ENCODE measurements at places on chromosomes 2 and 18.

DNA sequence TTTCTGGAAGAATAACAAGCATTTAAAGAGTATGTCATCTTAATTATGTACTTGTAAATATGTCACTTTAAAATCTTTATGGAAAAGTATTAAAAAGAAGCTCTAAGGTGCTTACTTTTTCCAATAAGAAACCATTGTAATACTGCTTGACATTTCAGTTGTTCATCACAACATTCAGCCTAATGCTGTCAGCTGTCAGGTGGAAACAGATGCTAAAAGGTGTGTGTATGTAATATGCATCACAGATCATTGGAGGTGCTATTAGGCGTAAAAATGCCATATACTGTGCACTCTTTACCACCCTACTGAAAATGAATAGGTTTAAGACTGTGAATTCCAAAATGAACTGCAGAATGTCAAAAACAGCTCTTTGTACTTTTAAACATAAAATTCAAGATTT is 40.3 kb downstream of the METTL8 start:
- no peak for DNase-seq

DNA sequence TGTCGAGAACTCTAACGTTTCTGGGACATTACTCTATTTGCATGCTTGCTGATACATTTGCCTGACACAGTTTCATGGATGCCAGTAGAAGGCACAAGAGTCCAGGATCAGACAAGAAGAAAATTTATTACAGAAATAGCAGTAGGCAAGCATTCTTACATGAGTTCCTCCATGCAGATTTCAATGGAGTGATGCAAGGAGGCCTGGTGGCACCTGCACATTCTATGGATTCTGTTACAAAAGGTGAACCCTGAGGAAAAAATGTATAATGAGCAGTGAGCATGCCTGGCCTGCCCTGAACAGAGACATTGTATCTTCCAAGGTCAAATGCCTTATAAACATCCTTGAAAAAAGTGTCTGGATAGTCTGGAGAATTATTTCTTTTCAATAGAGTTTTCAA is 142.9 kb downstream of the DSEL start:
- DNase-seq = no peak

- no peak for DNase-seq
These were observed 94.7 kb downstream of the ARMC9 start for GRCh38 chr2:231293163-231293562.

DNA sequence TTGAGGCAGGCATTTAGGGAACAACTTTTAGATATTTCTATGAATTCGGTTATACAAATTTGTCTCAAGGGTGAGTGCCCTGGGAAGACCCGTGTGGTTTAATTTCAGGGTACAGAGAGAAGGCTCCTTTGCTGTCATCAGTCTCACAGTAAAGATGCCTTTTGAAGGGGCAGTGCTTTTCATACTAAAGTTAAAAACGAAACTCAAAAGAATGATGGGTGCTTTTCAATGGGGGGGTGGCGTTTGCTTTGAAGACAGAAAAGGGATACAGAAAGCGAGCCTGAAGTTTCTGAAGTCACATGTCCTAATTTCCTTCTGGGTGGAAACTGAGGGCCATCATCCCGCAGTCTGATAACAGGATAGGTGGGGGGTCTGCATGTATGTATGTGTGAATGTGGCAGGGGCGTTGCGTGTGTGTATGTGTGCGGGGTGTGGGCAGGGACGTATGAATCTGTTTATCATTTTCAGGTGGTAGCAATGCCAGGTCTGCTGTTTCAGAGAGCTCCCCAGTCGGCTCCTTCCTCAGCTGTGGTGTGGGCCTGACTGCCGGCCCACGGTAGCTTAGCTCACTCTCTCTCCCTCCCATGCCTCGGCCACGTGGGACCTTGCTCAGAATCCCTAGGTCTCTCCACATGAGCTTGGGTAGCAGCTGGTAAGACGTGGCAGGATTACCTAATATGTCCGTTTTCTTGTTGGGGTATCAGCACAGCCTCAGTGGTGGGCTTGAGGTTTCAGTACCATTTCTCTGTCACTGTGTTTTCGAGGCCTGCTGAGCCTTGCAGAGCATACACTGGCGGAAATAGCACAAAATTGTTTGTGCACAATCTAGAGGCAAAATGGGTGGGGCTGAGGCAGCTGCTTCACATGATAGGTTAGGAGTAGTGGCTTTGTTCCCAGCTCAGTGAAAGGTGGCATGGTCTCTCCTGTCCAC is 32.7 kb downstream of the ARHGAP25 start:
- peak; percentile 73 for DNase-seq

GRCh38 chr2:65355186-65355831 is 77.1 kb downstream of the SPRED2 start:
- no peak for DNase-seq

GRCh38 chr2:222774941-222775340 is 85.9 kb upstream of the ACSL3 start:
- DNase-seq = no peak

GRCh38 chr2:161994761-161995520 is 79.1 kb downstream of the DPP4 start:
- no peak for DNase-seq

DNA sequence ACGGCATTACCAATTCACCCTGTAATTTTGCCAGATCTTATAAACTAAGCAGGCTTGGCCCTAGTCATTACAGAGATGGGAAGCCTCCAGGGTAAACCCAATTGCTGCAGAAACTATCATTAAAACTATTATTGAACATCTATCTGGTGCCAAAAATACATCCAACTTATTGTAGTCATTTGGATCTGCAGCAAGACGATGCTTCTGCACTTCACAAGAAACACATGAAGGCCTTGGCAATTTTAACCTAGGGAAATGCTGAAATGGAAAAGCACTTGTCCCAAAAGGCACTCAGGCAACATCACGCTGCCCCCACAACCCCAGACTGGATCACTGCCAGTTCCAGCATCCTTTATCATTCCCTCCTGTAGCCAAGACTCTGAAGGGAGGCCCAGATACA is 85.3 kb upstream of the ACVR2A start:
- DNase-seq = no peak
